ENCODE measurements at places on chromosomes 6 and 20.

GRCh38 chr6:24107294-24107693 lies 18.7 kb upstream of the NRSN1 start:
- DNase-seq = no peak

DNA sequence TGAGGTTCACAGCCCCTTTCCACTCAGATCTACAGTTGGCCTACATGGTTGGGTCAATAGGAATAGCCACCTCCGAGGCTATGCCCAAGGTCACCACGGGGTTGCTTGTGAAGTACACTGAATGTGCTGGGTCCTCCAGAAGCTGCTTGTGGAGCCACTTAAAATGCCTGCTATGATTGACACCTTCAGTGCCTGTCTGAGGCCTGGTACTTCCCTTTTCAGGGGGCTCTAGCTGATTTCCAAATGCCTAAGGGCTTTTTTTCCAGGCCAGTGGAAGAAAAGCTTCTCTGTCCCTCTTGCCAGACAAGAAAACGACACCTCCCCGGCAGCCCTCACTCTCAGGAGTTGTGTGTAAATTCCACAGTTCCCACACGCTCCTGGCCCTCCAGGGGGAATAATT lies 6.3 kb upstream of the NXT1 start:
- no peak for DNase-seq

GRCh38 chr6:40588480-40588879 lies 1.3 kb upstream of the LRFN2 start:
- DNase-seq = no peak

GRCh38 chr20:52083627-52084232 lies 107.8 kb downstream of the ZFP64 start:
- DNase-seq = peak; percentile 67

GRCh38 chr6:150183966-150184365 lies 41.1 kb downstream of the PPP1R14C start:
- no peak for DNase-seq

DNA sequence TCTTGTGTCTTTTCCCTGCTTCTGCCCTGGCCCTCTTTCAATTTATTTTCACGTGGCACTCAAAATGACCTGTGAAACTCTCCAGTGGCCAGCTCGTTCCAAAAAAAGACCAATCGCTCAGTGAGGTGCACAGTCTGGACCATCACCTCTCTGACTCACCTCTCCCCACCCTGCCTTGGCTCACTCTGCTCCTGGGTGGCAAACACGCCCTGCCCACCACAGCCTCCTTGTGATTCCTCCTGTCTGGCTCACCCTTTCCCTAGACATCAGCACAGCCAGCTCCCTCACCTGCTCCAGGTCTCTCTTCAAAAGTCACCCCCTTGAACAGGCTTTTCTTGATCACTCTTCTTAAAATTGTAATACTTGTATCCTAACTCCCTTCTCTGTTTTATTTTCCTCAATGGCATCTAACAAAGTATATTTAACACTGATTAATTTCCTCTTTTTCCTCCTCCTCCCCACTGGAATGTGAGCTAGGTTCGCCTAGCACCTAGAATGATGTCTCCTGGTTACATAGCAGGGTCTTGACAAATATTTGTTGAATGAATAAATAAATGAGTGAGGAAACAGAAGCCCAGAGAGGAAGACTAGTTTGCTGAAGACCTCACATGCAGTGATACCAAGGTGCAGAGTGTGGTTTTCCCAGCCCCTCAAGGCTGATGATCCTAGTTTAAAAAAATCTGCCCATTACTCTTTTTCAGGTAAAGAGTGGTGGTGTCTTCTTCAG lies 109.0 kb downstream of the GJA10 start:
- peak; percentile 40 for DNase-seq

All from fibroblast of skin of abdomen (primary cell).